ENCODE measurements at places on chromosomes 4 and X.

GRCh38 chrX:12912791-12913482 lies 6.5 kb downstream of the TLR8 start:
- DNase-seq, result no peak

DNA sequence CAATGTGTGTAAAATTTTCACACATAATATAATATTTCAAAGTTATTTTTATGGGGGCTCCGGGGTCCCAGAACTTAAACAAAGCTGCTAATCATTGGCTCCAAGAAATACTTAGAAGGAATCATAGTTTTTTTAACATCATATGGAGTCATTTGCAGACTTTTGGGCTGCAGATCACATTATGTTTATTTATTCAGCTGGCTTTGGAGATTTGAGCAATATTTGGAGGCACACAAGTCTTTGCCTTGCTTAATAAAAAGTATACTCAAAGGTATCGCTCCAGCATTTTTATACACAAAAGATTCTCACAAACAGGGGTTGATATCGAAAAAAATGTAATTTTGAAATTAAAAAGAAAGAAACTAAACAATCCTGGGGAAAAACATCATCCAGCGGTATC lies 382.5 kb upstream of the TENM3 start:
- DNase-seq, result no peak

DNA sequence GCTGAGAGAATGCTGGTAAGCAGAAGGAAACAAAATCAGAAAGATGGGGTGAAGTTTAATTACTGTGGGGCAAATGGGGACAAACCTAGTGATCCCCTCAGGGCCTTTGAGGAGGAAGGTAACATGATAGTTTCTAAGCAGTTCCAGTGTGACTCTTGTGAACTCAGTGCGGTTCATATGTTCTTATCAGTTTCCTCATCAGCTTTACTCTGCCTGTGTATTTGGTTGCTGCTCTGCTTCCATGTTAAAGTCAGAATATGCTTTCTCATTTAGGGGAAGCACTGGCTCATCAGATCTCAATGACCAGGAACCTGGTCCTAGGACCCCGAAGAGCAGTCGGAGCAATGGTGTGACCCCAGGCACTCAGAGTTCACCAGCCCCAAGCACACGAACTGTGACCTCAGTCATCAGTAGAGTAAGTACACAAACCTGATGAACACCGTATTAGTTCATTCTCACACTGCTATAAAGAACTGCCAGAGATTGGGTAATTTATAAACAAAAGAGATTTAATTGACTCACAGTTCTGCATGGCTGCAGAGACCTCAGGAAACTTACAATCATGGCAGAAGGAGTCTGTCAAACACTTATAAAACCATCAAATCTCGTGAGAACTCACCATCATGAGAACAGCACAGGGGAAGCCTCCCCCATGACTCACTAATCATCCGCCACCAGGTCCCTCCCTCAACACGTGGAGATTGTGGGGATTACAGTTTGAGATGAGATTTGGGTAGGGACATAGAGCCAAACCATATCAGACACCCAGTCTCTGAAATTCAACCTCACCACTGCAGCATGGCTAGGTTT lies 83.0 kb downstream of the SYTL5 start:
- no peak for DNase-seq

GRCh38 chr4:2245057-2245786 lies 3.3 kb upstream of the HAUS3 start:
- no peak for DNase-seq

DNA sequence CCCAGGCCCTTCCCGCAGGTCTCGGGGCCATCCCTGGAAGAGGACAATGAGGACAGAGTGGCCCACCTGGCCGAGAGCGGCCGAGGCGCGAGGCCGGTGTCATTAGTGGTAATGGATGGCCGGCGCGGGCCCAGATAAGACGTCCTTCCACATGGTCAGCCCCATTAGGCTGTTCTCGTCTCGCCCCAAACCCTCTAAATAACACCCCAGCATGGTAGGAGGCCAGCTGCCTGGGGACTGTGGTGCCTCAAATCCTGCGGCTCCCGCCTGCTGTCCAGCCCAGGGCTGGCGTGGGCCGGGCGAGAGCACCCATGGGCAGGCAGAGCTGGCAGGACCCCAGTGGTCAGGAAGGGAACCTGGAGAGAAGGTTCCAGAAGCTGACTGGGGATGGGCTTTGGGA lies 121.7 kb downstream of the FAM53A start:
- DNase-seq, result no peak

DNA sequence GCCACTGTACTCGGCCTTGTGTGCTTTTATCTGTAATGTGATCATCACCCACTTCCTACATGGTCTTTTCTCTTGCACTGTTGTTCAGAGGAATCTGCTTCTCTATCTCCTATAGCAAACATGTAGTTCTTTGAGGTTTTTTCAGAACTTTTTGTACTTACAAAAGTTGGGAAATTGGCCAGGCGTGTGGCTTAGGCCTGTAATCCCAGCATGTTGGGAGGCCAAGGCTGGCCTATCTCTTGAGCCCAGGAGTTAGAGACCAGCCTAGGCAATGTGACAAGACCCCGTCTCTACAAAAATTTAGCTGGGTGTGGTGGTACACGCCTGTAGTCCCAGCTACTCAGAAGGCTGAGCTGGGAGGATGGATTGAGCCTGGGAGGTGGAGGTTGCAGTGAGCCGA lies 30.4 kb downstream of the TAF1 start:
- no peak for DNase-seq

DNA sequence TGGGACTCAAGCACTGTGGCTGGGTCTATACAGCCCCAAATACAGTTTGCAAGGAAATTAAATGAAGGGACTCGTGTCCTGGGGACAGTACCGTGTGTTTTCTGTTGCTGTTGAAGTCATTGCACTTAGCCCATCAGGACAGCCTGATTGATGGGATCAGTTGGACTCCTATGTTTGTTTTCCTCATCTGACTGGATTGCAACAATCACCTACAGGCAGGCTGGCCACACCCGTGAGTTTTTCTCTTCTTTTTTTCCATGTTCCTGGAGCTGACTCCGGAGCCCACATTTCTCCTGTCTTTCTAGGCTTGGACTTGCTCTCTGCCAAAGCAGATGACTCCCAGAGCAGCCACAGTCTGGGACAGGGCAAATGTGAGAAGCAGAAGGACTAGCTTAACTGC lies 38.1 kb downstream of the RTL9 start:
- DNase-seq, result no peak

DNA sequence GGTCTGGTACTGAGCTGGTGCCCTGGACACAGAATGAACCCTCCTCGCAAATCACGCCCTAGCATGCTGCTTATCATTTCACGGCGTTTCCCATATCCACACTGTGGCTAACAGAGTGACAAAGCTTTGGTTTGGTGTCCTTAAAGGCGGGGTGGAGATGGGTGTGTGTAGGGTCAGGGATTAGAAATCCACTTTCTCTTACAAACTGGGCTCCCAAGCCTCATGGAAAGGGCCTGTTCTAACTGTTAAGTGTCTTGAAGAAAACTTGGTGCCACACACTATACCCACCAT lies 735 bp upstream of the CHRDL1 start:
- DNase-seq, result no peak

DNA sequence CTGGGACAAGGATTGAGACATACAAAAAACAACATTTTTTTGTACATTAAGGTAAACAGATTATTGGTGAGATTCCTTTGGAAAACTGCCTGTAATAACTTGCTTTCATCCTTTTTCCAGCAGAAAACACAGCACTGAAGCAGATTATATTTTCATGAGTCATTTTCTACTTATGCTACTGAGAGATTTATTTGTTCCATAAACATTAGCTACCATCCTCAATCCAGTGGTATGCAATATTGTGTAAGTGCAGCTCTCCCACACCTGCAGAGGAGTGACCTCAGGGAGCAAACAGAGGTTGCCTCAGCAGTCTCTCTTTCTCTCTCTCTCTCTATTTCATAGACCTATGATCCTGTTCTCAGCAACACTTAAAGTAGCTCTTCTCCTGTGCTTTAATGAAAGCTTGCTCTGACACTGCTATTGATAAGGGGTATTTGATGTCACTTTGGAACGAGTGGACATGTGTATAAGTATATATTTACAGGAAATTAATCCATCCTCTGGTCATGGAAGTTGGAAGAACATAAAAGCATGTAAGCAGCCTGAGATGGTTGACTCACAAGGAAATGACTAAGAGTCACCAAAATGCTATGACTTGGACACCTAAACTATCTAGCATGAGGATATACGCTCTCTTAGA lies 163.7 kb upstream of the SPANXC start:
- no peak for DNase-seq

DNA sequence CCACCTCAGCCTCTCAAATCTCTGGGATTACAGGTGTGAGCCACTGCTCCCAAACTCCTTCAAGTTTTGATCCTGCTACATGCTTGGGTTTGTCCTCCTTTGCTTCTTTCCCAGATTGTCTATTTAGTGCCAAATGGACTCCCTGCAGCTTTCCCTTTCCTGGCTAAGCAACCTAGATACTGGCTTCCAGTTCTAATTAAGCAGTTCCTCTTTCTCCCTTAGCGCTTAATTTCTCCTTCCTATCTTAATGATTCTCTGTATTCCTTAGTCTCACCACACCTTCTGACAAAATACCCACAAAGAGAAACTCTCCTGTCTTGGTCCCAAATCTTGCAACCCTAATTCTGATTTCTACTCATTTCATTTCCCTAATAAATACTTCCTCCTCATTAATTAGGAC lies 7.8 kb downstream of the RXFP1 start:
- no peak for DNase-seq

- DNase-seq, result no peak
These were observed 130.8 kb downstream of the ENOX2 start for GRCh38 chrX:130772105-130772775.

DNA sequence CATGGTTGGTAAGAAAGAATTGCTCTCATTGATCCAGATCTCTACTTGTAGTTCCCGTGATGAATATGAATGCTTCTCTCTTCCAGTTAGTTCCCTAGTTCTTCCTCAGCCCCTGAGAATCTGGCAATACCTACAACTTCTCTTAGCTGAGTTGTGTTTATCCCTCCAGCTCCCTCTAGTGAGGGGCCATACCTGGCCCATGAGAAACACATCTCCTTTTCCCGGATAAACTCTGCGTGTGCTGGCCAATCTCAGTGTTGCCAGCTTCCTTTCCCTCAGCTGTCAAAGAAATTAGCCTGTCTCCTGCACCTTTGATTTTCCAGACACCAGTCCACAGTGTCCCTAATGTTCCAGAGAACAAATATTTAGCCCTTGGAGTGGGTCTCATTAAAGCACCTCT lies 5.7 kb downstream of the CBLL2 start:
- DNase-seq, result no peak

DNA sequence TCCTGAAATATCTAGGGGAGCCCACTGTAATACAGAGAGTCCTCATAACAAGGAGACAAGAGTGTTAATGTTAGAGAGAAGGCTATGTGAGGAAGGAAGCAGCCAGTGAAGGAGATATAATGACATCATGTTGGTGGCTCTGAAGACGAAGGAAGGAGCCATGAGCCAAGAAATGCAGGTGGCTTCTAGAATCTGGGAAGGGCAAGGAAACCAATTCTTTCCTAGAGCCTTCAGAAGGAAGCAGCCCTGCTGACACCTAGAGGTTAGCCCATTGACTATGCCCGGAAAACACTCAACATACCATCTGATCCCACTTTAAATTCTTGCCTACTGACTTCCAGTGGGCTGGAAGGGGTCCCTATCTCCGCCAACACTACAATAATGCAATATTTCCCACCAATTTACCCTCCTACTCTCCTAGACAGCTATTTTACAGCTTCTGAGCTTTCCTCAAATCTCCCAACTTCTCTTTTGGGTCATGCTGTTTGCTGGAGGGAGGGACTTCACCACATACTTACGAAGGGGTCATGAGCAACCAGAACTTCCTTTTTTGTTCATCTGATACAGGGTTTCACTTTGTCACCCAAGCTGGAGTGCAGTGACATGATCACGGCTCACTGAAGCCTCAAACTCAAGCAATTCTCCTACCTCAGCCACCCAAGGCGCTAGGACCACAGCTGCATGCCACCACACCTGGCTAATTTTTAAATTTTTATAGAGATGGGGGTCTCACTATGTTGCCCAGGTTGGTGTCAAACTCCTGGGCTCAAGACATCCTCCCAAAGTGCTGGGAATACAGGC lies 25.2 kb upstream of the G3BP2 start:
- DNase-seq, result no peak

DNA sequence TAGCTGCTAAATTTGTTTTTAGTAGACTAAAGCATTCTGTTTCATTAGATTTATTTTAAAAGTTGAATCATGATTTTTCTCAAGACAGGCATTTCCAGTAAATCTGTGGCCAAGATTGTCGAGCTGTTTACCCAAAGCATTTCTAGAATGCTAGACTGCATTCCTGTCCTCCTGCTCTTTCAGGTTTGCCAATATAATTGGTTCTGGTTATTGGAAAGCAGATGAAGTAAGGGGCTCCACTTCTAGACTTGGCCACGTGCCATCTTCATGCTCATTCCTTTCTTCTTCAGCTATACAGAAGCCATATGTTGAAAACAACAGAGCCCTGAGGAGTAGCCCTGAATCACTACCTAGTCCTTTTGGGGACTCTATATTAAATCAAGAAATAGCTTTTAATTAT lies 62.5 kb downstream of the PGRMC2 start:
- DNase-seq, result no peak

GRCh38 chr4:168604496-168605373 lies 107.9 kb downstream of the PALLD start:
- no peak for DNase-seq

GRCh38 chr4:39103291-39103690 lies 41.3 kb downstream of the KLHL5 start:
- no peak for DNase-seq

GRCh38 chr4:57910151-57910550 lies 800.0 kb upstream of the IGFBP7 start:
- no peak for DNase-seq
